ENCODE measurements at places on chromosomes 3 and 15.
A peak's percentile ranks its signal among the peaks of the same experiment; 100 is the strongest.

DNA sequence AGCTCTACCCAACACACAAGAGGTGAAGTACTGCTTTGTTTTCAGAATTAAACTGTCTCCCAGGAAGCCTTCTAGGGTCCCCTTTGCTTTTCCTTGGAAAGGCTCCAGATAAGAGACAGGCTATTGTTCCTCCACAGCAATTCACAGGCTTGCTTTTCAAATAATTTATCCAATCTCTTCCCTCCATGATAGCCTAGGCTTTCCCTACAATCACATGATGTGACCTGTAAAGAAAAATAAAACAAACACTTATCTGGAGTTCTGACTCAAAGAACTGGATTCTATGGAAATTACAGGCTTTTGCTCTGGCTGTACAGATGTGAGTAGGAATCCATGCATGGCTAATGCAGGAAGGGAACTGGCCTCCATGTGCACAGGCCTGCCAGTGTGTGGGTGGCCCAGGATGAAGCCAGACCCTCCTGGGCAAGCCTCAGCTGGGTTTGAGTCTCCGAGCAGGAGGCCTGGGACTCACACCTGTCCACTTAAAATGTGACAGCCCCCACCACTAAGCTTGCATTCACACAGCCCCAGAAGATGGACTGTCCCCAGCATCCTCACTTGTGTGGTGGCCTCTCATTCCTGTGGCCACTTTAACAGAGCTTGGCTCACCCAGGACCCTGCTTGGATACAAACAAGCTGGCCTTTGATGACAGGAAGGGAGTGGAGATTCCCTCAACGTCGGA, 75.8 kb upstream of the LEKR1 start:
- DNase-seq = peak; percentile 28

DNA sequence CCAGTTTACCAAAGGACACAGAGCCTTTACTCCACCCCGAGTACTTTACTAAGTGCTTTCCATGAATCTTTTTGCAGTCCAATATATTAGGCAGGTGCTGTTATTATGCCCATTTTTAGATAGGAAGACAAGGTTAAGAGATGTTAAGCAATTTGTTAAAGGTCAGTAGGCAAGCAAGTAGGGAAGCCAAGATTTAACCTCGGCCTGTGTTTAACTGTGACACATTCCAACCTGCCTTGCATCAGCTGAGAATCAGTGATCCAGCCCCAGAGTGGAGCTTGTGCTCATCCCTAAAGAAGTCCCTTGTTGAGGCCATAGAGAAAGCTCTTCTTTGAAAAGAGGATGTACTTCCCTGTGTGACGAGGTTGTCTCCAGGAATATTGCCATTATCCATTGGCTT, 51.3 kb upstream of the C15orf61 start:
- no peak for DNase-seq

GRCh38 chr3:22506871-22507270, 696.3 kb upstream of the UBE2E2 start:
- no peak for DNase-seq

- no peak for DNase-seq
Measured at GRCh38 chr3:171752329-171752728, 58.0 kb downstream of the PLD1 start.

GRCh38 chr3:153574445-153574844, 412.4 kb downstream of the RAP2B start:
- DNase-seq = no peak

GRCh38 chr3:20811631-20812030, 625.6 kb upstream of the SGO1 start:
- DNase-seq = no peak

- no peak for DNase-seq
Measured at GRCh38 chr15:48683991-48684765, 38.7 kb upstream of the FBN1 start.

DNA sequence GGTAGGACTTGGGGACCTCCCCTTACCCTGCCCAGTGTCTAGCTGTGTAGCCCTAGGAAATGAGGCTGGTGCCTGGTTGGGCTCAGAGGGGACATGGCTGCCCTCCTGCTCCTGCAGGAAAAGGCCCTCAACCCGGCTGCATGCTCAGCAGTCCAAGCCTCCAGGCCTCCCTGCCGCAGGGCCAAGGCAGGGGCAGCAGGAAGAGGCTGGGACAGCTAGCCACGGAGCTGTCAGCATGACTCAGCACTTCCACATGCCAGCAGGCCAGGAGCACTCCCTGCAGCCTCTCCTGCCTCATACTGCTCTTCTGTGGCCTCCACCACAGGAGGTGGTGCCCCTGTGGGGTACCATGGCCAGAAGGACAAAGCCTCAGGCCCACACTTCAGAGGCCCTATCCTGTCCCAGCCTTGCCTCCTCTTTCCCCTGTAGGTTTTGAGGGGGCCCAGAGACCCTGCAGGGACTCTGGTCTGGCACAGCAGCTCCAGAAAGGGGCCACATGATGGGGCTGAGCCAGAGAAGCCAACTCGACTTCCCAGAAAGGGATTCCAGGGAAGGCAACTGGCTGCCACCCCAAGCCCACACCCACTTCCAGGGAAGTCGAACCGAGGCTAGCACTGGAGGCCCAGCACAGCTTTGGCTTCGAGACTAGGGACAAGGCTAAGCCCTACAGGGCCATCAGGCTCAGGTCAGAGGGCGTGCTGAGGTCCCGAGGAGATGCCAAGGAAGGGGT, 19.5 kb downstream of the TKT start:
- no peak for DNase-seq

DNA sequence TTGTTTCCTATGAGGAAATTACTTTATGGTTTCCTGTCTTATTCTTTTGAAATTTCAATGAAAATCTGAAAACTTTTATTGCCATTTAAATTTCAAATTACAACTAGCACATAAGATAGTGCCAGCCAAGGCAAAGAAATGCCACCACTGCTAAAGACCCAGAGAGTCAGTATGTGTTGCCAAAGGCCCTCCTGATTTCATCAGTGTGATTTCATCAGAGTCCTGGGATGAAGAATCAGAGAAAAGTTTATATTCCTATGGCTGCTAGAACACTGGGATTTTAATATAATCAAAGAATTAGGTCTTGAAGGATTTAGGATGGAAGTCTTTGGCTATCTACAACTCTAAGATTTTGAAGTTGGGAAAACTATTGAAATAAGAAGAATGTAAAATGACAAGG, 434.2 kb upstream of the CCDC54 start:
- no peak for DNase-seq

- no peak for DNase-seq
Measured at GRCh38 chr3:70740872-70741271, 428.4 kb upstream of the MDFIC2 start.

DNA sequence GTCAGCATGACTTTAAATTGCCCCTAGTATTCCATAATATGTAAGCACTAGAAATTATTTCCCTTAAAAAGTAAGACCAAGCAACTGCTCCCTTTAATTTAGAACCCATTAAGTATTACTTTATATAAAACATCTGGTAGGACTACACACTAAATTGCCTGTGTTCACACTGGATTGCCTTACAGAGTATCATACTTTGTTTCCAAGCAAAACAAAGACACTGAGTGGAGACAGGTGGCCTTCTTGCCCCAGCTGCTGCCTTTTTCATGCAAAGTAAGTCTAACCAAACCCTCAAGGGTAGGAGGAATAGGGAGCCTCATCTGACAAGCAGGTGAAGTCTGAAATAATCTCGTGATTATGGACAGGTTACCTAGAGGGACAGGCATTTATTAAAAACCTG, 87.3 kb downstream of the PEX5L start:
- peak; percentile 80 for DNase-seq

DNA sequence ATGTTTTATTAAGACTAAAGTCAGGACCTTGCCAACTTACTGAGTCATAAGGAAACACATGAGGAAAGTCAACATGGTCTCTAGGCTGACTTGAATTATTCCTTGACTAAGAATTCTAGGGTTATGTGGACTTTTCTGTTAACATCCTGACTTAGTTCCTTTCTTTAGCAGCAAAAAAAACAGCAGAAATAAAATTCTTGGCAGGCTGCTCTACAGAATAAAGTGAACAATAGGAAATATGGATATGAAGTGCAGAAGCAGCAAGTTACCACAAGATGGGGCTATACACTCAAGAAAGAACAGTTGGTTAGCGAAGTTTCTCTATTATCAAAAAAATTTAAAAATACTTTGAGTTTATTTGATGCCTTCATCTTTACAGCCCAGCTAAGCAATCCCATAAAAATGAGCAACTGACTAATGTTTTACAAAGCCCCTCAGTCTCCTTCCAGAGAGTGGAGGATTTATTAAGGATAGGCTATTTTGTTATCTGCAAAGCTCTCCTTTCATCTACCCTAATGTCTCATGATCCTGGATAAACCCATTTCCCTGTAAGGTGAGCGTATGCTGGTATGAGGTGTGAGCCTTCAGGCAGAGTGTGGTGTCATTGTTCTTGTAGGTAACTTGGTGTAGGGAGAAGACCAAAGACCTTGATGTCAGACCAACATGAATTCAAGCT, 23.1 kb upstream of the MCCC1 start:
- peak; percentile 51 for DNase-seq

DNA sequence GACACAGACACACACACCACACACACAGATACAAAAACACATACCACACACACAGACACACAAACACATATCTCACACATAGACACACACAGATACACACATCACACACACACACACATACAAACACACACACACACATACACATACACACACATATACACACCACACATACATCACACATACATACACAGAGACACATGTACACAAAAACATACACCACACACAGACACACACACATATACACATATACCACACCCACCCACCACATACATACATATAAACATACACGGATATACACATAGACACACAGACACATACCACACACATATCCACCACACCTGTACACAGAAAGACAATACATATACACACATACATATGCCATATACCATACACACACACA, 66.7 kb downstream of the RASGRF1 start:
- no peak for DNase-seq

GRCh38 chr15:42608110-42608531, 32.7 kb downstream of the STARD9 start:
- DNase-seq = no peak

DNA sequence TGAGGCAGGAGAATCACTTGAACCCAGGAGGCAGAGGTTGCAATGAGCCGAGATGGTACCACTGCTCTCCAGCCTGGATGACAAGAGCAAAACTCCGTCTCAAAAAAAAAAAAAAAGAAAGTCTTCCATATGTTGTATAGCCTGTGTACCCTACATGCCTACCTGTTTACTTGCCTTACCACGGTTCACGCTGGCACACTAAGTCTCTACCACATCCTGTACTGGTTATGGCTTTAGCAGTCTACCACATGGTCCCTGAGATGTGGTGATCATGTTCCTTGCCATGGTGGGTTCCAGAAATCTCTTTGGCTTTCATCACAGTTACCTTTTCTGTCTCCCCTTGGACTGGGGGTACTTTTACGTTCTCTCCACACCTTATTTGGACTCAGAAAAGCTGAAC, 63.8 kb upstream of the TBC1D5 start:
- DNase-seq = no peak

- DNase-seq = no peak
Measured at GRCh38 chr15:65312400-65312916, 8.0 kb downstream of the RNU5B-1 start.

DNA sequence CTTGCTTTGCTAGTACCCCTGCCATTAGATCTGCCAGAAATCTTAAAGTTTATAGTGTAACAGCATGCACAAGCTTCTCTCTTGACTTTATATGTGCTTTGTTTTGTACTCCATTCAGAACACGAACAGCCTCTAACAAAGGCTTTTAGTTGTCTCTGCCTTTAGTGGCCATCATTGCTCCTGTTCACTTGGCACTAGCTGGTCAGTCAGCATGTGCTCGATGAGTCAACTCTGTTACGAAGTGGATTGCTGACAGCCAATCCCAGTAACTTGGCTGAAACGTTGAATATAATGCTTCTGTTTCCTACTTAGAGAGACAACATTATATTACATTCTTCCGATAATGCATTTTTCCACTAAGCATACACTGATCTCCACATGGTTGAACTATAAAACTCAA, 349.2 kb downstream of the NAALADL2 start:
- no peak for DNase-seq

DNA sequence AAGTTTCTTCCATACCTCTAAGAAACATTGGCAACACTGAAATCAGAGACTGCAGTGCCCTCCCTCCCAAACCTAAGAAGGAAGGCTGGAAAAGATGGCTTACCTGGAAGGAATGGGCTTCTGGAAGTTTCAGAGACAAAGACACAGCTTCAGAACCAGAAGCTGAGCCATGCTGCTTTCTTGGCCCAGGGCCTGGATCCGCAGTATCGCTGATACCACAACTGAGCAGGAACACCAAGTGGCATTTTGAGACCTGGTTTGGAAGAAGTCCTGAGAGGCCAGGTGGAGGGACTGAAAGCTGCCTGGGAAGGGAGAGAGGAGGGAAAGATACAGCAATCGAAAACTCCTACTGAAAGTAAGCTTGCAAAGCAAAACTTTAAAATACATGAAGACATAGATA, 19.8 kb downstream of the GPR160 start:
- DNase-seq = no peak

DNA sequence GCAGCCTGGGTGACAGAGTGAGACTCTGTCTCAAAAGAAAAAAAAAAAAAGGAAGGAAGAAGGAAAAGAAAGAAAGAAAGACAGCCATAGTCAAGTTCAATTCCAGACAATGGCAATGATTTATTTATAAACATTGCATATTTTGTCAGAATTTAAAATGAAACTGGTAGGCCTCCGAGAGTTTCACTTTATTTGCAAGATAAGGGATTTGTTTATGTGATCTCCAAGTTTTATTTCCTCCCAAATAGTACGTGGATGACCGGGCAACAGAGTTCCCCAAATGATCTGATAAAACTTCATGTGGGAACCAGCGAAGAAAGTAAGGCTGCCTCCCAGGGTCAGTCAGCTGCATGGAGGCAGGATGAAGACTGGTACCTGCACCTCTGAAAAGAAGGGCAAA, 28.6 kb upstream of the MOBP start:
- no peak for DNase-seq

GRCh38 chr3:120708408-120708807, 26.4 kb upstream of the HGD start:
- DNase-seq = no peak

- peak; percentile 23 for DNase-seq
Measured at GRCh38 chr3:8482263-8482662, 19.4 kb upstream of the LMCD1 start.

- DNase-seq = no peak
Measured at GRCh38 chr15:89999676-90000185, 1.4 kb upstream of the ZNF710 start.

DNA sequence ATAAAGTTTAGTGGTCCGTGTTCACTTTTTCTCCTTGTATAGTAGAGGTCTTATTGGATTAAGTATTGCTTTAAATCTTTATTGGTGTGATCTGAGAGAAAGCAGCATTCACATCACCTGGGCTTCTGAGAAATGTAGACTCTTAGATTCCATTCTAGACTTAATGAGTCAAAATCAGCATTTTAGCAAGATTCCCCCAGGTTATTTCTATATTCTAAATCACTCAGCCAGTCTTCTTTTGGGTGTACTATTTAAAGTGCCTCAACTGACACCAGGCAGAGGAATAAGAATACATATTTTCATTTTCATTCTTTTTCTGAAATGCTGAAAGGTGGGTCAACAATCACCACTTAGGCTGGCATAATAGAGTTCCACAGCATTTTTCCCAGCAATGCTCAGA, 481.7 kb downstream of the TUSC7 start:
- no peak for DNase-seq

- DNase-seq = no peak
Measured at GRCh38 chr3:172317984-172318383, 130.3 kb downstream of the GHSR start.

- DNase-seq = no peak
Measured at GRCh38 chr3:30085486-30085885, 520.9 kb upstream of the TGFBR2 start.

GRCh38 chr3:177883957-177884356, 652.3 kb upstream of the KCNMB2 start:
- no peak for DNase-seq

GRCh38 chr3:151155409-151156128, 47.4 kb downstream of the GPR171 start:
- DNase-seq = no peak

All from NCI-H2029 (cell line).